ENCODE measurements at places on chromosomes 3 and 15.

DNA sequence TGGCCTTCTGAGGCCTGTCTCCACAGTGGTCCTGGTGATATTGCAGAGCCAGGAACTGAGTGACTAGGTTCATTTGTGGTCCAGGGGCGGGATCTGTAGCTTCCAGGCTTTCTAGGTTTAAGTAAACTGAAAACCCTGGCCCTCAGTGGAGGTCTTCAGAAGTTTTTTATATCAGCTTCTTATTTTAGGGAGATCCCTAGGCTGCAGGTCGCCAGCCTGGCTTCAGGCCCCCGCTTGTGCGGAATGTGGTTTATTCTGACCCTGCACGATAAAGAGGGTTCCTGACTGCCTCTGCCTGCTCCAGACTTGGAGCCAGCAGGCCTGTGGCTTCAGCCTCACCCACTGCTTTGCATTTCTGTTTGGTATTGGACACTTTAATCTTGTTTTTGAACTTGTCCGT lies 133.9 kb upstream of the PLXNA1 start:
- DNase-seq, result peak; percentile 31

DNA sequence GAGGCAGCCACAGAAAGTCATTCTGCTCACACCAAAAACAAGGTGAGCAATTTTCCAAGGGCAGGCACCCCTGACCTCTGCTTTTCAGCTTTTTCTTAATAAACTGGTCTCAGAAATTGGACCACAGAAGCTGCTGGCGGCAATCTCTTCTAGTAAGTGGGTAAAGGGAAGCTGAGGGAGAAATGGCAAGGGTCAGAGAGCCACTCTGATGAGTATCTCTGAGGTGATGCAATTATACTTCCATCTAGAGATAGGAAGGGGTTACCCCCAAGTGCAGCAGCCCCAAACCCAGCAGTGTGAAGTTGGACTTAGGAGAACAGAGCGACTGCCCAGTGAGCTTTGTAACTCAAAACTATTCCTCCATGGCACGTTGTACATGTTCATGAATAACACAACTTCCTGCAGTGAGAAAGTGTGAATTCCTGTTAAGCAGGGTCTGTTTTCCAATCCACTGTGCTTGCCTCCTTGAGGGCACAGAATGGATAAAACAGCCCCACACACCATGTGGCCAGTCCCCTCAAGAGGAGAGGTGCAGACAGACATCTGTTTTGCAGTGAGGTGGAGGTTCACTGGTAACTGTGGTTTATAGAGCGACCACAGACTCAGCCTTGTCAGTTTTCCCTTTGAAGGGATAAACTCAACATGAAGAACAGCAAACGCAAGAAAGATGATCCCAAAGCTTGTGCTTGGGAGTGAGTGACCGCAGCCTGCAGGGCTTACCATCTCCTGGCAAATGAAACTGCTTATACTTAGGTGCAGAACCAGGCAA lies 683.4 kb upstream of the CFAP20DC start:
- DNase-seq, result no peak

DNA sequence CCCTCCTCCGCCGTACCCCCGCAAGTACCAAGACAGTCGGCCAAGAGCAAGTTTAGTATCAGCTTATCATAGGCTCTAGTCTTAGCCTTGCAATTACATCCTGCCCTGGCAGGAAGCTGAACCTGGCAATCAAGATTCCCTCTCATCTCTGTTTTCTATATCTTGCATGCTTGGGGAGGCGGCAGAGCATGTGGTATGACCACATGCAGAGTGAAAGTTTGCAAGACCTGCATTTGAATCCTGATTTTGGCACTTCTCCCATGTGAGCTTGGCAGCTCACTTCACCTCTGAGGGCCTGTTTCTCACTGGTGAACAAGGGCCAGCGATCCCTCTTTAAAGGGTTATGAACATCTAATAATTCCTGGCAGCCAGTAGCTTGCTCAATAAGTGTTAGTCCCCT lies 106.1 kb upstream of the FRMD4B start:
- DNase-seq, result no peak

- no peak for DNase-seq
Measured at GRCh38 chr15:59644756-59645155, 12.6 kb downstream of the GTF2A2 start.

DNA sequence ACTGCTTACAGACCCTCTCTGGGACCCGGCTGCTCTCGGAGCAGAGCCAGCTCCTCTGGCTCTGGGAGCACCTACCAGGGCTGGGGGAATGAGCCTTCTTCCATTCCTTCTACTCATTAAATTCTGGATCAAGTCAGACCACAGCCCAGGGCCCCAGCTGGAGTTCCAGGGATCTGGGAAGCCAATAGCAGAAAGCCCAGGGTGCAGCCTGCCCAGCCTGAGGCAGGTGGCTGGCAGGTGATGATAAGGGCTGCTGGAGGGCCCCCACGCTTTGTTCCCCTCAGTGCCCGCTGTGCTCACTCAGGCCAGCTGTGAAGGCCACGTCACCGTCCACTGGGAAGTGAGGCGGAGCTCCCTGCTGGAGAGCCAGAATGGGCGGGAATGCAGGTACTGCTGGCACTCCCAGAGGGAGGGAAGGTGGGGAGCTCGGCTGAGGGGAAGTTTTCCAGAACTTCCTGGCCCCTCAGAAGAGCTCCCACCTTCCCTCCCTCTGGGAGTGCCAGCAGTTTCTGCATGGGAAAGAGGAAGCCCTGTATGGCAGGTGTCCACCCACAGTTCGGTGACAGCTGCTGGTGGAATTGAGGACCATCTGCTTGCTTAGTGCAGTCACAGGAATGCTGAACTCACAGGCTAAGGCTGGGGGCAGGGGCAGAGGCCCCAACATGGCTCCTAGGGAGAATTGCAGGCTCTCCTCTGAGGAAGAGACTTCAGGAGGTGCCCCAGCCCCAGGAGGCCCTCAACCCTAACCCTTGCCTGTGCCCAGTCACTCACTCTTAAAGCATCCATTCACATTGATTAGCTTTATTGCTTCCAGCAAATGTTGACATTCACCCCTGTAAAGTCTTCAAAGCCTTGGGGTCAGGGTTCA lies 12.6 kb upstream of the RTP3 start:
- DNase-seq, result peak; percentile 62

GRCh38 chr3:97612632-97613031 lies 151.9 kb upstream of the ARL6 start:
- DNase-seq, result no peak

GRCh38 chr3:46442576-46443530 lies 21.9 kb downstream of the LTF start:
- peak; percentile 58 for DNase-seq

DNA sequence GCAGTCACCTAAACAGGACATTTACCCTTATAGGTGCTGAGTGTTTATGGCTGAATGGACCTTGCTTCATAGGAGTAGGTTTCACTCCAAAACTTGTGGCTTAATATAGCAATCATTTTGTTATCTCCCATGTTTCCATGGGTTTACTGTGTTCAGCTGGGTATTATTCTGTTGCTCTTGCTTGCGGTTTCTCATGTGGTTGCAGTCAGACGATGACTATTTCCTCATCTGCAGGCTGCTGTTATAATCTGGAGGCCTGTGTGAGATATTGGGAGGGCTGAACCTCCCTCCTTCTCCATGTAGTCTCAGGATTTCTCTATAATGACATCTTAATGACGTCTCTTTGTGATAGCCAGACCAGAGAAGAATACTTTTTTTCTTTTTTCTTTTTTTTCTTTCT lies 98.1 kb downstream of the ZPLD1 start:
- no peak for DNase-seq

DNA sequence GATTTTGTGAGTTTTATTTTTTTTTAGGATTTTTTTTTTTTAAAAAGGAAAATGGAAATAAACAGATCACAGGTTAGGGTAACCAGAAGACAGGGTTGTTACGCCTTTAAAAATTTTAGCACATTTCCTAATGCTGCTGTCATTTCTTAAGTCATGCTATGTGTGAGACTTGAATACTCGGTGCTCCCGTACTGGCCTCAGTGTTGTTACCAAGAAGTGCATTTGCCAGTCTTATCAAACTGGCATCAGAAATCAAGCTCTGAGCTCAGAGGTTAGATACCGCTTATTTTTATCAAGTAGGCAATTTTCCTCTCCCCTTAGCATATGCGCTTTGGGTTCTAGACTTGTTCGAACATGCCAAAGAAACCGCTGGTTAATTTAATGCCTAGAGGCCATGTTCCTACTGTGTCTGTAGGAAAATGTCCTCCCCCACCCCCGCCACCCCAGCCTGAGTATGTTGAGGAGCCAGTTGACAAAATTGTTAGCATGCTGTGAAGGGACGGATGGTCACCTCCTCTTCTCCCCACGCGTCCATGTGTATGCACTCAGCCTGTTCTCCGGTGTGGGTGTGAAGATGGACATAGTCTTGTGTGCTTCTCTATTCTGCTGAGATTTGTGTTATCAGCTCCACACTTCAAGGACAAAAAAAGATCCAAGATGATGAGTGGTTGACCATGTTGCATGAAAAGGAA lies 88.9 kb downstream of the ITPR1 start:
- no peak for DNase-seq

- DNase-seq, result no peak
Measured at GRCh38 chr15:77874063-77874462, 203.4 kb downstream of the TBC1D2B start.

DNA sequence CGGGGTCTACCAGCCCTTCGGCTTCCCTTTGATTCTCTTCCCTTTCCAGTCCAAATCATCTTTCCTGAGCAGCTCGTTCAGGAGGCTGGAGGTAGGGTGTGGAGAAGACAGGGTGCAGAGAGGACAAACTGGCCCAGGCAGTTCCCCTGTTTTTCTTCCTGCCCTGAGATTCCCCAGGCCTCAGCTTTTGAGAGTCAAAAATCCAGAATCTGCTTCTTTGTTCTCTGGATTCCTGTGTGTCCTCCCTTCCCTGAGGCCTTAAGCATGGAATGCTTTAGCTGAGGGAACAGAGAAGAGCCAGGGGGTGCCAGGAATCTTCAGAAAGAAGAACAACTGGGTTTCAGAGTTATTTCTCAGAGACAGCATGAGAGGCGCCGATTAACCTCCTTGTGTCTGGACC lies 26.7 kb upstream of the LRTM1 start:
- no peak for DNase-seq

- DNase-seq, result no peak
Measured at GRCh38 chr3:192772240-192772894, 45.0 kb upstream of the FGF12 start.

- DNase-seq, result no peak
Measured at GRCh38 chr3:176401211-176401610, 796.1 kb downstream of the TBL1XR1 start.

DNA sequence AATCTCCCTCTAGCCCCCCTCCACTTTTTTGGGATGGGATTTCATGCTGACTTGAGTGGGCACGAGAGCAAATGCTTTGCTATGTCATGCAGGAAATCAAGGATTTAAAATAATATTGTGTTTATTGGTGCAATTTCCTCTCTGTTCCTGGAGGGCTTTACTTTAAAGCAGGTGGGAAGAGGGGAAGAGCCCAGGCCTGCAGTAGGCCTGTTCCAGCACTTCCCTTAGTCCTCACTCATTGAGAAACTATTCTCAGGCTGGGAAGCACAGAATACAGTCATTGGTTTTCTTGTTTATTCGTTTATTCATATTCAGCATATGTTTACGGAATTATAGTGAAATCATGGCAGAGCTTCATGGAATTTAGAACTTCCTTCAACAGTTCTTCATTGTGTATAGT lies 41.7 kb upstream of the SPSB4 start:
- no peak for DNase-seq

- DNase-seq, result no peak
Measured at GRCh38 chr15:71054286-71054952, 60.9 kb upstream of the THSD4 start.

DNA sequence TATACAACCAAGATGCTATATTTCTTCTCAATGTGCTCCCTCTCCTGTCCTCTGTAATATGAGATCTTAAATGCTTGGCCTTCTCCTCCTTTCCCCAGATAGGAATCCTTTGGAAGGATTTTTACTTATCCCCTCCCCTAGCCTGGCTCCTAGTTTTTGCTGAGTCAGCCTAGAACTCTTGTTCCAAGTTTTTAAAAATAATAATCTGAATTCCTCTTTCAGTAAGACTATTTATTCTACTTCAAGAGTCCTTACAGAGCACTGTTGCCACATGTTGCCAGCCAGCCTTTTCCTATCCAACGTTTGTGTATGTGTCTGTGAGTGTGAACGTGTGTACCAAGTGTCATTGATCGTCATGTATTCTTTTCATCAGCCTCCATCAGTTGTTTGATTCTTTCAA lies 11.0 kb upstream of the KCNMB2 start:
- no peak for DNase-seq

DNA sequence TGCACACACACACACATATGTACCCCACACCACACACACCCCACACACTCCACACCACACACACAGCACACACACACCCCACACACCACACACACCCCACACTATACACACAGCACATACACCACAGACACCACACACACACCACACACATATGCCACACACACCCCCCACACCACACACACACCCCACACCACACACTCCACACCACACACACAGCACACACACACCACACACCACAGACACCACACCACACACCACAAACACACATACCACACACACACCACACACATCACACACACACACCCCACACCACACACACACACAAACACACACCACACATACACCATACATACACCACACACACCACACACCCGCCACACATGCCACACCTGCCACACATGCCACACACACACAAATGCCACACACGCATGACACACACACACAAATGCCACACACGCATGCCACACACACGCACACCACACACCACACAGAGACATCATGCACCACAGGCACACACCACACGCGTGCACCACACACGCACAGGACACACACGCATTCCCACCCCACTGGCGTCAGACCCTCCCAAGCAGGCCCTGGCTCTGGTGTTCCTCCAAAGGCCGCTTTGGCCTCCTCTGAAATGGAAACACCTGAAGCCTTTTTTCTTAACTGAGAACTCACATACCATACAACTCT lies 15.7 kb downstream of the CHST13 start:
- DNase-seq, result no peak

GRCh38 chr15:44468709-44469385 lies 41.4 kb downstream of the CTDSPL2 start:
- no peak for DNase-seq

DNA sequence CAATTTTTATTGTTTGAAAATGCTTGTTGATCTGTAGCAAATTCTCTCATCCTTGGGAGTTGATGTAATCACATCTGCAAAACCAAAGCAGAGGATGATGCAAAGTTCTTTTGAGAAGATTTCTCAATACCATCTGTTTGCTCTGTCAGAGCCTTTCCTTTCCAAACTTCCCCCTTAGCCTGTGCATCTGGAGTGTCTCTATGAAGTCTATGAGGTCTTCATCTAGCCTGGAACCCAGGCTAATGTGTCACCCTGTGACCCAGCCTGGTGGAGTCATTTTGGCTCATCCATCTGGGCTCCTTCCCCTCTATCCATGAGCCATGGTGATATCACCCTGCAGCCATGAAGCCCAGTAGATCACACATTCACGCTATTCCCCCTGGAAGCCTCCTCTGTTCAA lies 123.2 kb upstream of the SLC7A14 start:
- DNase-seq, result no peak

- DNase-seq, result no peak
Measured at GRCh38 chr15:70636540-70637165, 126.7 kb downstream of the UACA start.

Data from coronary artery (tissue), 2 donors.